NCI-H748 treated with DMSO at 0.1 percent for 48 hours (cell line): ENCODE measurements at places on chromosomes 11 and 22.

- DNase-seq, result no peak
Measured at GRCh38 chr22:33579448-33580093, 340.7 kb downstream of the LARGE1 start.

GRCh38 chr11:83467837-83468236 is 181.7 kb upstream of the CCDC90B start:
- DNase-seq, result no peak

DNA sequence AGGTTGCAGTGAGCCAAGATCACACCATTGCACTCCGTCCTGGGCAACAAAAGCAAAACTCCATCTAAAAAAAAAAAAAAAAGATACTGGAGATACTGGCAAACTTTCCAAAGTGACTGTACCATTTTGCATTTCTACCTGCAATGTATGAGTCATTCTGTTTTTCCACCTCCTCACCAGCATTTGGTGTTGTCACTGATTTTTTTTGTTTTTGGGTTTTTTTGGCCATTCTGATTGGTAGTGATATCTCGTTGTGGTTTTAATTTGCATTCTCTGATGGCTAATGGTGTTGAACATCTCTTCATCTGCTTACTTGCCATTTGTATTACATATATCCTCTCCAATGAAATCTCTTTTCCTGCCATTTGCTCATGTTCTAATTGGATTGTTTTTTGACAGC is 12.0 kb upstream of the RBX1 start:
- no peak for DNase-seq

GRCh38 chr11:31826536-31827438 is 15.7 kb upstream of the PAX6 start:
- DNase-seq, result no peak

- no peak for DNase-seq
Measured at GRCh38 chr11:82663535-82663934, 70.1 kb downstream of the FAM181B start.

DNA sequence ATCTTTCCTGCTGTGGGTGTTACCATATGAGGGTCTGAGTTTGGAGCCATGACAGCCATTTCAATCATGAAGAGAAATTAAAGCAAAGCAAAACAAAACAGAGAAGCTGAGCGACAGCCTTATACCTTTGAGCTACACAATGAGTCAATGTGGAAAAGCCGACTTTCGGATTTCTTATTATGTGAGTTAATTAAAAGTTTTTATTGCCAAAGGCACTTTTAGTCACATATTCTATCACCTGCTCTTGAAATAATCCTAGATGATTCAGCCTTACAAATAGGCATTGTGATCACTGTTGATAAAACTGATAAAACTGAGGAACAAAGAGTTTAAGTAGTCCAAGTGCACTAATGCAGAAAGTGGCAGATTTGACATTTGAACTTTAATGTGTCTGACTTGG is 381.9 kb upstream of the TENM4 start:
- no peak for DNase-seq

DNA sequence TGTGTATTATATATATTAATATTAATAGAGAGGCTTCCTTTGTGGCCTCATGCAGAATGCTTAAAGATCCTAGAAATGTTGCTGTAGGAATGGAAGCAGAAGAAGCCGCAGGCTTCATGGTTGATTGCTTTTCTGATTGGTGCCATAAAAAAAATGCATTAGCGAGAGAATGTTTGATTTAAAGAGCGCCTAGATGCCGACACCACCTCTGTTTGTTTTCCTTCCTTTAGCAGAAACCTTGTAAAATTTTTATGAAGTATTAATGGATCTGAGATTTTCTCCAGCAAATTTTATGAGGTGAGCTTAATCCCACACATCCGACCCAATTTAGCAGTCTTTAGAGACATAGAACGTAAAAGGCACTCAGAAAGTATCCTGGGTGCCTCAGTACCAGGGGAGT is 587.5 kb downstream of the NTM start:
- no peak for DNase-seq

DNA sequence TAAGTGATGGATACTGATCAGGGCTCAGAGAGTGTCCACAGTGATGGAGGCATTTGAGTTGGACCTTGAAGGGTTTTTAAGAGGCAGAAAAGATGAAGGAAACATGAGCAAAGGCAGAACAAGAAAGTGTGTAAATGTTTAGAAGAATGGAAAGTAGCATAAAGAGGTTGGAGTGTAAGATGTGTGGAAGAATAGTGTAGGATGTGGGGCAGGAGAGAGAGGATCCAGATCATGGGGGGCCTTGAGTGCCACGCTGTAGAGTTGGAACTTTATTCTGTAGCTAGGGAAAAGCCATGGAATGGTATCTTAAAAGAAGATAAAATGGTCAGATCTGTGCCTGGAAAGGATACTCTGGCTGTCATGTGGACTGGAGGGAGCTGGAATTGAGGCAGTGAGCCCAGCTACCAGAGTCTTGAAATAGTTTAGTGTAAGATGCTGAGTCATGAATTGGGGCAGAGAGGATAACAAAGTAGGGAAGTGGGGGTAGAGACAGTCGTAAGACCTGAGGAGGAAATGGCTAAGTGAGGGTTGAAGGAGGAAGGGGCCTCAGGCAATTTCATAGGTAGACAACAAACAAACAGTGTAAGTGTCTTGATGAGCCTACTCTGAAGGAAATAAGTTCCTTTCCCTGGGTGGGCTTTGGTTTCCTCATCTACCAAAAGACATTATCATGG is 6.7 kb downstream of the KCNE3 start:
- no peak for DNase-seq

GRCh38 chr22:47054231-47055072 is 292.0 kb downstream of the TBC1D22A start:
- no peak for DNase-seq
